ENCODE measurements at places on chromosomes 4 and X. TPM values are rescaled to one million over a fixed set of nuclear protein-coding genes. Genes with fewer than 3 reads are reported as not detected.

GYPE gene
- 23.1 TPM for polyA plus RNA-seq

TMEM184C gene
- polyA plus RNA-seq, result 41.1 TPM

FRAS1 gene
- 36.5 TPM for polyA plus RNA-seq

XPNPEP2 gene
- polyA plus RNA-seq, result 5.8 TPM

SPATA18 gene
- 7.3 TPM for polyA plus RNA-seq

RAB39B gene
- 1.0 TPM for polyA plus RNA-seq

BST1 gene
- 4.1 TPM for polyA plus RNA-seq
